ENCODE measurements at places on chromosomes 7 and 10.

DNA sequence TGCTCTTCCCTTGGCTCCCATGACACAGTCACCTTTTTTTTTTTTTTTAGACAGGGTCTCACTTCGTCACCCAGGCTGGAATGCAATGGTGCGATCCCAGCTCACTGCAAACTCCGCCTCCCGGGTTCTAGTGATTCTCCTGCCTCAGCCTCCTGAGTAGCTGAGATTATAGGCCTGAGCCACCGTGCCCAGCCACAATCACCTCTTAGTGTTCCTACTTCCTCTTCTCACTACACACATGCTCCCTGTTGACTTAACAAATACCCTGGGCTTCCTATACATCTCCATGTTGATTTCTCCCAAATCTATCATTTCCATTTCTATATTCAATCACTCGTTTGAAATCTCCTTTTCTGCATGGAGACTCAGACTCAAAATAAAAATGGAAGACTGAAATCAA is 91.7 kb downstream of the CUBN start:
- no peak for DNase-seq

GRCh38 chr10:3425261-3425660 is 252.7 kb upstream of the PITRM1 start:
- DNase-seq = no peak

- no peak for DNase-seq
These were observed 24.1 kb downstream of the KAZALD1 start for GRCh38 chr10:101085846-101086245.

- no peak for DNase-seq
These were observed 43.5 kb downstream of the MCU start for GRCh38 chr10:72735288-72735936.

DNA sequence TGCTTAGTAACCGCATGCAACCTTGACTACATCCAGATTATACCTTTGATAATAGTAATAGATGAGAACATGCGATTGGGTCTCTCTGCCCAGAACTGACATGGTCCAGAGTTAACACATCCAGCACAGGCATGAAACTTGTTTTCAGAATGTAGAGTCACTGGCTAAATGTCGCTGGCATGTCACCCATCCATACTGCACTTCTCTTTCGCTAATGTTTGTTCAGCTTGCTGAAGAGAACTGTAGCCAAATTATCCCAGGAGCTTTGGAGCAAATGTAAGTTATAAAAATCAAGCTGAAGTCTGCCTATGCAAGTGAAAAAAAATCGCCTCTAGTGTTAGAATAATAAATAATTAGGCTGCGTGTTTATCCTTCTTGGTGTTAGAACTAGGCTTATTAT is 98.2 kb downstream of the PRTFDC1 start:
- DNase-seq = no peak

GRCh38 chr7:18352339-18353255 is 143.0 kb upstream of the HDAC9 start:
- DNase-seq = peak; percentile 47

GRCh38 chr7:75878769-75879611 is at the start of gene RHBDD2:
Gene RHBDD2, plus strand, starts transcription at chr7:75879034. Its CDS starts 49 bp downstream, at chr7:75879083.
- DNase-seq = peak; percentile 81

GRCh38 chr7:131933751-131934289 is 377.4 kb upstream of the PODXL start:
- no peak for DNase-seq

DNA sequence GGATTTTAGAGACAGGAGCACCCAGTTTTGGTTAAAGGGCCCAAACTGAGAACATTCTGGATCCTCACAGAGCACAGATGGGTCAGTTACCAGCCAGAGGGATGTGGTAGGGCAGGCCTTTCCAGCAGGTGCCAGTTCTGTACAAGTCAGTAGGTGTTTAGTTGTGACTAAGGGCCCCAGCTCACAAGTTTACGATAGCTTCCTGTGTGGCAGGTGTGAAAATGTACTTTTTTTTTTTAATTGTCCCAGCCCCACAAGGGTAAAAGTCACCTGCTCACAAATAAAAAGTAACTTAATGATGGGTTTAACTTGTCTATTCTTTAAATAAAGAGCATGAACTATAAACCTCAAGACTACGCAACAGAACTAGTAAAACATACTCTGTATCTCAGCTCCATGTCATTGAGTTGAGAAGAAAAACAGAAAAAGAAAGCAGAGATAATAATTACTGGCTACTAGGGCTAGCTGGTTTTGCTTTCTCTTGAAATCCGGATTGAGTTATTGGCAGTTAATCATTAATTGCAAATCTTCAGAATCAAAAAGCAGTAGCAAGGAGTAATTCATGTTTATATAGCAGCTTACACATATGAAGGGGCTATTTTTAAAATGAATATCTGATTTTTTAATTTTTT is 15.4 kb downstream of the NFE2L3 start:
- no peak for DNase-seq

- no peak for DNase-seq
These were observed 2.4 kb upstream of the AIFM2 start for GRCh38 chr10:70135046-70135445.

DNA sequence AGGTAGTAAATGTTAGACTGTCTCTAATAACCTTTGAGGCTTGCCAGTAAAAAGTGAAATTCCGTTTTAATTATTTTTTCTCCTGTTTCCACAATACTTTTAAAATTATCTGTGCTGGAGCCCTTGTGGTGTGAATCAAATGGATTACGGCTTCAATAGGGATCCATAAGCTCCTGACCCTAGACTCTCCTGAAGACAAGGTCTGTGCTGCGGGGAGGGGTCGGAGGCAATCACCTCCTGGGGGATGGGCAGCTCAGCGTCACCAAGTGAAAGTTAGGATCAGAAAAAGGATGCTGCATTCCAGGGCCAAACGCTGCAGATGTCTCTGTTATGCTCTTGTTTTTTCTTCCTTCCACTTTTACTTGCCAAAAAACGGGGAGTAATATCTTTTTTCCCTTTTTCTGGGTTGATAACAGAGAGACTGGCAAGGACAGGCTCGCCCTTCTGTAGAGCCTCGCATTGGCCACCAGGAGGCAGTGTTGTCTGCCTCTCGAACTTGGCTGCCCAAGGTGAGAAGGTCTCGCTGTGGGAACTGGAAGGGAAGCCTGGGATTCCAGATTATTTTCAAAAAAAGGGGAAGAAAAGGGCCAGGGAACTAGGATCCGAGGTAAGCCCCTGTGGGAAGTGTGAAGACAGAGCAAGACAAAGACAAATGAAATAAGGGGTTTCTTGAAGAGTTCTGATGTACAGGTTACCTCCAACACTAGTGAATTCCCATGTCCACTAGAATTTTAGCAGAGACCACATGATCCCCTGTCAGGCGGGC is 621.9 kb downstream of the ACTR3B start:
- no peak for DNase-seq

- DNase-seq = no peak
These were observed 136.7 kb downstream of the NEBL start for GRCh38 chr10:20760460-20760859.

DNA sequence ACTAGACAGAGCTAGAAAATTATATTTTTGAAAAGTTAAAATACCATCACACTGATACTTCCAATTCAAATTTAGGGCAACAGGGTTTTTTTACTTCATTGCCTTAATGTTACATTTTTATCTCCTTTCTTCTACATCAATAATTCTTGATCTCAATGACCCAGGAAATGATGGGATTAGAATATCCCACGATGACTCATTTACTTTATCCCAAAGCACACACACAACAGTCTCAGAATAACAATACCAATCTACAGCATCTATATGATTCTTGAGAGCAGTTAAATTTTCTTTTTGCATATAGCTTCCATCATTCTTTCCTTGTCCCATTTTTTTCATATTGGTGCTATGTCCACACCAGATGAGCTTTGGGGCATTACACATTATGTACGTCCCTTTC is 98.4 kb upstream of the EEPD1 start:
- DNase-seq = no peak
